ENCODE measurements at places on chromosomes 4 and X.

- DNase-seq: no peak
Measured at GRCh38 chr4:21885241-21885640, 63.3 kb downstream of the KCNIP4 start.

DNA sequence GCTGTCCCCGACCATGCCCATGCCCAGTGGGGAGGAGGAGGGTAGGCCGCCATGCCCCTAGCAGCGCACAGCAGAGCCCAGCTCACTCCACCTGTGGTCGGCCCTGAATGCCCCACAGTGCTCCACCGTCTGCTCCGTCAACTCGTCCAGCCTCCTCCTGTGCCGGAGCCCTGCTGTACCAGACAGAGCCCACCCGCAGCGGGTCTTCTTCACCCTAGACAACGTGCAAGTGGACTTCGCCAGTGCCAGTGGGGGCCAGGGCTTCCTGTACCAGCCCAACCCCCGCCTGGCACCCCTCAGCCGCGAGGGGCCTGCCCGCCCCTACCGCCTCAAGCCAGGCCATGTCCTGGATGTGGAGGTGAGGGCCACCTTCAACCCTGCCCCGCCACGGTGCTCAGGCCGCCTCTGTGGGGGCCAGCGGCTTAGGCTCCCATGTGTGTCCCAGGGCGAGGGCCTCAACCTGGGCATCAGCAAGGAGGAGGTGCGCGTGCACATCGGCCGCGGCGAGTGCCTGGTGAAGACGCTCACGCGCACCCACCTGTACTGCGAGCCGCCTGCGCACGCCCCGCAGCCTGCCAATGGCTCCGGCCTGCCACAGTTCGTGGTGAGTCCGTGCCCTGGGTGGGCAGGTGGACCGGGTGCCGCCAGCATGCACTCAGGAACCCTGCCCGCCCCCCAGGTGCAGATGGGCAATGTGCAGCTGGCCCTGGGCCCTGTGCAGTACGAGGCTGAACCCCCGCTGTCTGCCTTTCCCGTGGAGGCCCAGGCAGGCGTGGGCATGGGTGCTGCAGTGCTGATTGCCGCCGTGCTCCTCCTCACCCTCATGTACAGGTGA lies 6.9 kb upstream of the SRPK3 start:
- DNase-seq: no peak

- no peak for DNase-seq
Measured at GRCh38 chr4:105184316-105184980, 37.8 kb downstream of the TET2 start.

GRCh38 chr4:89308161-89308500 lies 531 bp upstream of the GPRIN3 start:
- DNase-seq: peak; percentile 59

DNA sequence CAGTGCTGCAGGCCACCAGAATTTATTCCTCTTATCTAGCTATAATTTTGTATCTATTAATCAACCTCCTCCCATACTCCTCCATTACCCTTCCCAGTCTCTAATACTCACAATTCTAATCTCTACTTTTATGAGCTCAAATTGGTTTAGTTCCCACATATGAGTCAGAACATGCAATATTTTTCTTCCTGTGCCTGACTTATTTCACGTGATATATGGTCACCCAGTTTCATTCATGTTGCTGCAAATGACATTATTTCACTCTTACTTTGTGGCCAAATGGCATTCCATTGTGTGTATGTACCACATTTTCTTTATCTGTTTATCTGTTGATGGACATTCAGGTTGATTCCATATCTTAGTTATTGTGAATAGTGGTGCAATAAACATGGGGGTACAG lies 483.5 kb downstream of the ACTRT1 start:
- DNase-seq: no peak

DNA sequence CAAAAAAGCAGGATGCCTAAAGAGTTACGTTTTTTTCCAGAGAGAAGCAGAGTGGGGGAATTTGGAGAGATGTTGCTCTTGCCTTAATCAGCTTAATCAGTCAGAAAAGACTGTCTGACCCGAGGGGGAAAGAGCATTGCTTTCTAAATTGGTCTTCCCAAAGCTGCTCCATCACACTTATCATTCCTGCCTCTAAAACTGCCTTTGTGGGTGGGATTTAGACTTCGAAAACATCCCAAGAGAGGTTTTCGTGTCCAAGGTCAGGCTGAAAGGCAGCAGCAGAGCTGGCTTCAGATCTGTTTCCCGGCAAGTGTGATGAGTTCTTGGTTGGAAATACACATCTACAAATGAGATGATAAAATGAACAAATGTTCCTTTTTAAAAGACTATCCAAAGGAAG lies 155.2 kb downstream of the SH2D1A start:
- DNase-seq: no peak

DNA sequence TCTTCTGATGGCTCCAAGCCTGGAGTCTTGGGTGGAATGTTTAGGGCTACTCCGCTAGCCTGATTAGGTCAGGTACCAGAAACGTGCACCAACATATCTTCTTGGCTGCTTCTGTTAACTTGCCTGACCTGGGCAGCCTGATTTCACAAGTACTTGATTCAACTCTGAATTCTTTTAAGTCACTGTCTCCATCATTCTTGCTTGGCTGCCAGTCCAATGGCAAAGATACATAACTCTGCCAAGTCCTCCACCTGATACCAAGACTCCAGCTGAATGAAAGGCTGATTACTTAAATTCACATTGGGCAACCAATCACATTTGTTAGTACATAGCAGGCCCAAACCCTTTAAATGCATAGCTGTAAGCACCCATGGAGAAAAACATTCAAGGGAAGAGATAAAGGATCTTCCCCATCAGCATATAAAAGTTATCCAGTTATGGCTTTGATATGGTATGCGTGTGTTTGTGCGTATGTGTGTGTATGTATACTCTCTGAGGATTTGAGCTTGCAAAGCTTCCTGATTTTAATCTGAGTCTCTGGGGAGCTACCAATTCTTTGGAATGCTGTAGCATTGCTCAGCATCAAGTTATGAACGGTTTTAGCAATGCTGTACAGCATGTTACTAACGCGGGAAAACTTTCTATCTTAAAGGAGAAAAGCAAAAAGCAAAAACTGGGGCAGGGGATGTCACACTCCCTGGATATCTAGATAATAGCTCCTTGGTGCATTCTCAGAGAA lies 917.2 kb downstream of the DMD start:
- DNase-seq: no peak

- no peak for DNase-seq
Measured at GRCh38 chr4:107863416-107863815, 38.7 kb downstream of the SGMS2 start.

- DNase-seq: no peak
Measured at GRCh38 chr4:76058302-76058701, 16.2 kb upstream of the ART3 start.

DNA sequence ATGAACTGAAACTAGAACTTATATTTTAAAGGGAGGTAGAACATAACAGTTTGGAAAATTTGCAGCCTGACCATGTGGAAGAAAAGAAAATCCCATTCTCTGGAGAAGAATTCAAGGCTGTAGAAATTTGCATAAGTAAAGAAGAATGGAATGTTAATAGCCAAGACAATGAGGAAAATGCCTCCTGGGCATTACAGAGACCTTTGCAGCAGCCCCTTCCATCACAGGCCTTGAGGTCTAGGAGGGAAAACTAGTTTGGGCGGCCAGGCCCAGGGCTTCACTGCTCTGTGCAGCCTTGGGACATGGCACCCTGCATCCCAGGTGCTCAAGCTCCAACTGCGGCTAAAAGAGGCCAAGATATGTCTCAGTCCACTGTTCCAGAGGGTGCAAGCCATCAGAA lies 1506.8 kb downstream of the PCDH18 start:
- DNase-seq: no peak

- peak; percentile 92 for DNase-seq
Measured at GRCh38 chrX:101550362-101550750, at the start of gene ARMCX1. Gene ARMCX1 (plus strand): TSS chrX:101550547. CDS start chrX:101552931, 2,384 bp downstream.

DNA sequence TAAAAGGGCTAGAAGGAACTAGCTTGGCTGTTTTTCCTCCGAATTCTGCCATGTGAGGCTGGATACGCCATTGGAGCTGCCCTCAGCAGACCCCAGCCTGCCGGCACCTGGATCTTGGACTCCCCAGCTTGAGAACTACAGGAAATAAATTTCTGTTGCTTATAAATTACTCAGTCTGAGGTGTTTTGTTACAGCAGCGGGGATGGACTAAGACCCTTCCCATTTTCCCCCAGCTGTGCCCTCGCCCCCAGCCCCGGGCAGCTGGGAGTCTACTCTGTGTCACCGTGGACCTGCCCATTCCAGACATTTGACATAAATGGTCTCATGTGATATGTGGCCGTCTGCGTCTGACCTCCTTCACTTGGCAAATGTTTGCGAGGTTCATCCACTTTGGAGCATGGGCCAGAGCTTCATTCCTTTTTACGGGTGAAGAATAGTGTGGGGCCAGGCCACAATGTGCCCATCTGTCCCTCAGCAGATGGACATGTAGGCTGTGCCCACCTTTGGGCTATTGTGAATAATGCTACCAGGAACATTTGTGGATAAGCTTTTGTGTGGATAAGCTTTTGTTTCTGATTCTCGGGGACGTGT lies 30.7 kb upstream of the SPON2 start:
- no peak for DNase-seq

GRCh38 chr4:24850674-24851073 lies 55.3 kb downstream of the SOD3 start:
- DNase-seq: peak; percentile 13

- DNase-seq: no peak
Measured at GRCh38 chr4:81550388-81550859, 78.7 kb upstream of the RASGEF1B start.

DNA sequence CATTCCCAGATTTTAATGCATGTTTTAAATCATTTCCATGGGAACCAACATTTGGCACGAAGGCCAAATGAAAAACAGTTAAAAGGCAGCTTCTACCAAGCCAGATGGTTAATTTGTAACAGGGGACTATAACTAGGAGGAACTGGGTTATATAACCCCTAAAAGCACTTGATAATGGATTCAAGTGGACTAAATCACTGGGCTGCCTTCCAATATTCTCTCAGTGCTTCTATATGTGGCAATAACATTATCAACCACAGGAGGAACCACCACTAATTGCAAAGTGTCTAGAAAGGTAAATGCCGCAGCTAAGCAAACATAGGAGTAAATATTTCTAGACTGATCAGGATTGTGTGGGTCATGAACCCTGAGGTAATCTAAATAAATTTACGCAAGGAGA lies 391.5 kb downstream of the UBE2NL start:
- no peak for DNase-seq

Measured in SJCRH30 (cell line).